ENCODE measurements at places on chromosomes 5 and 9. TPM values are rescaled to one million over a fixed set of nuclear protein-coding genes. Genes with fewer than 3 reads are reported as not detected.

Gene ARL10
- 12.1 TPM for total RNA-seq

Gene ANKRD31
- total RNA-seq = under 0.01 TPM

Gene PKD2L2
- not detected for total RNA-seq

Gene CDX1
- total RNA-seq = 0.17 TPM

Gene ANKRD55
- not detected for total RNA-seq

Gene WDR41
- 128 TPM for total RNA-seq

Gene WDR38
- total RNA-seq = not detected

Gene TOR1B
- 36.4 TPM for total RNA-seq

Gene TIMD4
- not detected for total RNA-seq

All from smooth muscle cell of trachea (primary cell).